RWPE2 (cell line): ENCODE measurements at places on chromosomes 7 and 10.

DNA sequence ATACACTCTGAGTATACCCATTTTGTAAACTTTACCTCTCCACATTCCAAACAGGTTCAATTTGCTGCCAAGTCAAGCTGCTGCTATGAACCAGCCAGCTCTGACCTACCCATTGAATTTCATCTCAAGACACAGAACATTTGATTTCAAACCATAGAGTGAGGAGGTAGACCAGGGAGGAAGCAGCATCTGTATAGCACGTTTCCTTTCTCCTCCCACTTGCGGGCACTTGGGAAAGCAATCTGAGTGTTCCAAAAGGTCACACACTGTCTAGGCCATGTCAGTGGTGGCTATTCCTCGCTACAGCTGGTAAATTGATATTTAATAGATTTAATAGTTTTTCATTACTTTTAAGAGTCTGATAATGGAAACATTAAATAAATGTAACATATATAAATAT lies 147.8 kb upstream of the EEPD1 start:
- DNase-seq, result no peak

- no peak for DNase-seq
Observed at GRCh38 chr10:76451911-76452310, 1020.5 kb downstream of the LRMDA start.

- no peak for DNase-seq
Observed at GRCh38 chr10:85558533-85558932, 808.1 kb downstream of the GRID1 start.

GRCh38 chr10:47026301-47027107 lies 115.3 kb downstream of the PTPN20 start:
- no peak for DNase-seq

DNA sequence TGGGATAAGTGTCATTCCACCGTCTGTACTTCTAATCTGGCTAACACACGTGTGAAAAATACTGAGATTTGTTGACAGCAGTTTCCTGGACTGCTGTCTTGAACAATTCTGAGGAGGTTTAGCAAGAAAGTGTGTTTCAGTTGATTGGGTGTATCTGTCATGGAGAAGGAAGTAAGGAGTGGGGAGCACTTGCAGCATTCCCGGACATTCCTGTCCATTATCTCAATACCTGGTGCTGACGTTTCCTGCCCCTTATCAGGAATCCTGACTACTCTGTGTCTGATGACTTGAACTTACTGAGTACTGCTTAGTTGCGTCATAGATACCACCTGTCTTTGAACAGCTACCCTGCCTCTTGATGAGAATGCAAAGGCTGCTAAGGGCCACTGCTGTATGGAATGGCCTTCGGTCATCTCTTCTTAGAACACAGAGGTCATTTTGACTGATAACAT lies 72.0 kb upstream of the VKORC1L1 start:
- no peak for DNase-seq

DNA sequence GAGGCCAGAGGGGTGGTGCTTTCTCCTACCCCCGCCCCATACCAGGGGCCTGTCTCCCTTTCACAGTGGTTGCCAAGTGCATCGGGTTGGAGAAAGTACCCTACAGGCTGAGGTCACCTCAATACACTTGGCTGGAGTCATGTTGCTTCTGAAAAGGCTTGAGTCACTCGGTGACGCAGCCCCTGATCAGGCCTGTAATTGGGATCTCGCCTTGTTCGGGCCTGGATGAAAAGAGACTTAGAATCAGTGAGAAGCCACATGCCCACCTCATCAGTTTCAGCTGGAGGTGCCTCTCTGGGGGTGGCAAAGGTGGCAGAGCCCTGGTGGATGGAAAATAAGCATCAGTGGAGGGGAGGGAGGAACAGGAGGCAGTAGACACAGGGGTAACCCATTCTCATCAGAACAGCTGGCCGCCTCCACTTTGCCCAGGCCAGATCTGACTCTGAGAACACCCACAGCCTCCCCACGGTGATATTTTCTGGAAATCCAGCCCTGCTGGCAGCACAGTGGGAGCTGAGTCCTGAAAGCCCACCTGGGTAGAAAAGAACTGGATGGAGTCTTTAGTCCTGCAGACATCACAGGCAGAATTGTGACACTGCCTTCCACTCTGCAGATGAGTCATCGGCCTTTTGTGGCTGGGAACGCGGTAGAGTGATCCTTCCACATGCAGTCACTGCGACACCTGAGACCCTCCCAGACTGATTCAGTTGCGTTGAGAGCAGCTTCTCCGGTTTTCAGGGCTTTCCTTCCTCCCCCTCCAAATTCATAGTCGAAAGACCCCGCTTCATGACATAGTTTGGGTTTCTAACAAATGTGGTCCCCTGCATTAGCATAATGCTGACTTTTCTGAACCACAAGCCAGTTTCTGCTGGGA lies 108.0 kb downstream of the GRK5 start:
- no peak for DNase-seq

- no peak for DNase-seq
Observed at GRCh38 chr7:87476179-87476557, 688 bp upstream of the ABCB4 start.

DNA sequence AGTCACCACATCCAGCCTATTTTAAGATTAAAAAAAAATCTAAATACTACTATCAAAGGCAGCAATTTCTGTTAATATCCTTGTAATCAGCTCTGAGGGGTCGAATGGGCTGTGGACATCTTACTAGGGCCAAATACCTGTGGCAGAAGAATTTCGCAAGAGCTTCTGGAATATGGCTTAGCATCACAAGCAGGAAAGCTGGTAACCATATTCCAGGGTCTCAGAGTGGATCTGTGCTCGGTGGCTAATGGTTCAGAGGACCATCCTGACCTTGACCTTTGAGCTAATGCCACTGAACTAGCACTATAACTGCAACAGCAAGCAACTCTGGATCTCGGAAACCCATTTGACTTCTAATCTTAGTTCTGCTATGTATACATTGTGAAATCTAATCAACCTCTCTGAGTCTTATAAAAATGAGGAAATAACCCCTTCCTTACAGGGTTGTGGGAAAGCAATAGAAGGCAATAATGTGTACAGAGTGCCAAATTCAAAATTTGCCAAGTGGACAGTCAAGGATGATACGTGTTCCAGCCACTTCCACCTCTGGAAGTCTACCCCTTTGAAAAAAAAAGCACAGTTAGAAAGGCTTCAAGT lies 65.5 kb downstream of the CYP26A1 start:
- DNase-seq, result no peak

GRCh38 chr7:108063520-108063933 lies 60.6 kb upstream of the LAMB1 start:
- DNase-seq, result no peak

- DNase-seq, result no peak
Observed at GRCh38 chr7:116405810-116406209, 93.7 kb upstream of the CAV2 start.

DNA sequence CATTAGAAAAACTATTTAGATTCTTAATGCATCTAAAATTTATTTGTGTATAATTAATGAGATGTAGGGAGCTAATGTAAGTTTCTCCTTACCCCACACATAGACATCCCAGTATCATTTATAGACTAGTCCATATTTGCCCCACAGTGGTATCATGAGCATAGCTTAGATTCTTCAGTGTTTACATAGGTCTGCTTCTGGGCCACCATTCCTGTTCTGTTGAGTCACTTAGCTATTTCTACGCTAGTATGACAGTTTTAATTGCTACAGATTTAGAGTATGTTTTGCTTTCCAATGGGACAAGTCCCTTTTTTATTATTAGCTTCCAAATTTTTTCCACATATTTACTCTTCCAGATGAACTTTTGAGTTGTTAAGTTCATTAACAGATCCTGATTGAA lies 69.4 kb downstream of the MCMBP start:
- no peak for DNase-seq
